ENCODE measurements at places on chromosomes 6 and 20.

GRCh38 chr20:62181808-62182207 lies 1.0 kb upstream of the MTG2 start:
- no peak for ATAC-seq

DNA sequence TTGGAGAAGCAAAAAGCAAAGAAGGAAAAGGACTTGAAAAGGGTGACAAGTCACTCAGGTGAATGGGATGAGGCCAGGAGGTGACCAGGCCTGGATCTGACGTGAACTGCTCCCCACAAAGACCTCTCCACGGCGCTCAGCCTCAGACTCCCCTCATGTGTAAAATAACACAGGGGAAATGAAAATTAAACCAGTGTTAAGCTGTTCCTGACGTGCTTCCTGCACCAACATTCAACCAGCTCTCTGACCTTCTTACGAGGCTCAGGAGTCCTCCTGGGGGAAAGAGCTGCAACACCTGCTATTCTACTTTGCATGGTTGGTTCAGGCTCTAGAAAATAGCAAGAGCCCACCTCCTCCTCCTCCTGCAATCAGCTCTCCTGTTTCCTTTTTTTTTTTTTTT lies 256.7 kb downstream of the ATXN1 start:
- ATAC-seq = no peak

DNA sequence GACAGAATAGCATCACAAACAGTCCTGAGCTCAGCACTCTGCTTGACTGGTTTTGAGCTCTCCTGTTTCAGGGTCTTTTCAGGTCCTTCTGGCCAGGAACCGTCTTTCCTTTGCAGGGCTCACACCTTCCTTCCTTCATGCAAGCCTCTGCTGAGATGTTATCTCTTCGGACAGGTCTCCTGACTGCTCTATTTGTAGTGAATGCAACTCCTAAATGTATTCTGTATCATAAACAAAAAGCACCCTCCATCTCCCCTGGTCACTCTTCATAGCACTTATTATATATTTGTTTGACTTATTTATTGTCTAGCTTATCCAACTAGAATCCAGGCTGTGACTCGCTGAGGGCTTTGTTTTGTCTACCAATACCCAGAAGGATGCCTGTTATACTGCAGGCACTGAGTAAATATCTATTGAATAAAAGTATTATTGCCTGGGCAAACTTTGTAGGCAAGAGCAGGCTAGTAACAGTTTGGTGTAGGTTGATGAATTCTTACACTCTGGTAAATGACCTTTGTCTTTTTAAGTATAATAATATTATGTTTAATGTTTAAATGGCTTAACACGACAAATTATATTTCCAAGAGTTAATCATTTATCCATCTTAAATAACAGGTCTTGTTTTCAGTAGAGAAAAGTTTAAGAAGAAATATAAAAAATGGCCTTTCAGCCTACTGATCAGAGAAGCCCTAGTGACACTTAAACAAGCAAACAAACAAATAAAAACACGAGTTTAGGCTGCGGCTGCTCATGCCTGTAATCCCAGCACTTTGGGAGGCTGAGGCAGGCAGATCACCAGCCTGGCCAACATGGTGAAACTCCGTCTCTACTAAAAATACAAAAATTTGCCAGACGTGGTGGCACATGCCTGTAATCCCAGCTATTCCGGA lies 199.7 kb downstream of the BCAS1 start:
- ATAC-seq = no peak

GRCh38 chr6:9948678-9949077 lies 466.2 kb downstream of the TFAP2A start:
- ATAC-seq = no peak
